Aorta (tissue), 5 donors: ENCODE measurements at places on chromosomes 13 and 19. TPM values are rescaled to one million over a fixed set of nuclear protein-coding genes. Genes with fewer than 3 reads are reported as not detected.

GRCh38 chr13:45807520-45808099 is 43.9 kb downstream of the SIAH3 start:
- DNase-seq = no peak

- no peak for DNase-seq
Measured at GRCh38 chr19:34220472-34221063, 33.8 kb upstream of the GARRE1 start.

GRCh38 chr13:21777166-21777565 is 106.3 kb downstream of the FGF9 start:
- no peak for DNase-seq

DNA sequence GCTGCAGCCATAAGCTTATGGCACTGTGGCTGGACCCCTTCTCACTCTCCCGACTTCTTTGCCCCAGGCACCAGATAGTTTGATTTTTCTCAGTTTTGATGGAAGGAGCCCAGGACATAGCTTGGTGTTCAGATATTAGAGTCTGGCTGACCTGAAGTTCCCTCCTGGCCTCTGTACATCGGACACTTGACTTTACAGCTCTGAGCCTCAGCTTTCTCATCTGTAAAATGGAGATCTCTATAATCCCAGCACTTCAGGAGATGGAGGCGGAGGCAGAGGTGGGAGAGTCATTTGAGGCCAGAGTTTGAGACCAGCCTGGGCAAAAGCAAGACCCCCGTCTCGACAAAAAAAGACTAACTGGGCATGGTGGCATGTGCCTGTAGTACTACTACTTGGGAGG is 909 bp downstream of the CC2D1A start:
- DNase-seq = no peak

PARP4 gene
- 35.2 TPM for total RNA-seq

DNA sequence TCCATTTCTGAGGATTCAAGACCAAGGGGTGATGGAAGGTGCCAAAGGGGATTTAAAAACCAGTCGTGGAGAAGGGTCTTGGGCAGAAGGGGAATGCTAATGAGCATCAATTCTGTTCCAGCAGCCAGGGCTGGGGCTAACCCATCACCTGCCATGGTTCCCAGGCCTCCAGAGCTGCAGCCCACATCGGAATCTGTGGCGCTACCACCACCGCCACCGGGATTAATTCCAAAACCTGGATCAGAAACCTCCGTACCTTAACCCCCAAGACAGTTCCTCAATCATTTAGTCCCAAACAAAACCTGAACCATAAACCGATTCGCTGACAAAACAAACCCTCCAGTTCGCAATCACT is 583 bp downstream of the ZNF615 start:
- DNase-seq = no peak

- no peak for DNase-seq
Measured at GRCh38 chr13:77459592-77459991, 75.9 kb upstream of the SCEL start.

GRCh38 chr19:14115756-14116155 is 1.8 kb downstream of the PRKACA start:
- DNase-seq = no peak

- no peak for DNase-seq
Measured at GRCh38 chr13:111027458-111028439, 87.4 kb upstream of the ARHGEF7 start.

MAP4K1 gene
- total RNA-seq = 7.3 TPM

SOX1 gene
- not detected for total RNA-seq

DNA sequence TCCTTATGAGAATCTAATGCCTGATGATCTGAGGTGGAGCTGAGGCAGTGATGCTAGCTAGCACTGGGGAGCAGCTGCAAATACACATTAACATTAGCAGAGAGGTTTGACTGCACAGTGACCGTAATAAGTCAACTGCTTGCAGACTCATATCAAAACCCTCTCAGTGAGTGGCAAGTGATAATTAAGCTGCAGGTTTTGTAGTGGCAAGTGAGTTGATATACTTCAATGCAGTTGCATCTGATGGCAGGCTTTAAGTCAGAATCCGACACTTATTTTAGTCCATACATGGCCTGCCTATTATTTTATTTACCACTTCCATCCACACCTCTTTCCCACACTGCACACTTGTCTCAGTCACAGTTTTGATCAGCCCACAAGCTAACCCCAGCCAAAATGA is 209.2 kb upstream of the IRS2 start:
- DNase-seq = no peak

CCDC159 gene
- total RNA-seq = 18.0 TPM

DNA sequence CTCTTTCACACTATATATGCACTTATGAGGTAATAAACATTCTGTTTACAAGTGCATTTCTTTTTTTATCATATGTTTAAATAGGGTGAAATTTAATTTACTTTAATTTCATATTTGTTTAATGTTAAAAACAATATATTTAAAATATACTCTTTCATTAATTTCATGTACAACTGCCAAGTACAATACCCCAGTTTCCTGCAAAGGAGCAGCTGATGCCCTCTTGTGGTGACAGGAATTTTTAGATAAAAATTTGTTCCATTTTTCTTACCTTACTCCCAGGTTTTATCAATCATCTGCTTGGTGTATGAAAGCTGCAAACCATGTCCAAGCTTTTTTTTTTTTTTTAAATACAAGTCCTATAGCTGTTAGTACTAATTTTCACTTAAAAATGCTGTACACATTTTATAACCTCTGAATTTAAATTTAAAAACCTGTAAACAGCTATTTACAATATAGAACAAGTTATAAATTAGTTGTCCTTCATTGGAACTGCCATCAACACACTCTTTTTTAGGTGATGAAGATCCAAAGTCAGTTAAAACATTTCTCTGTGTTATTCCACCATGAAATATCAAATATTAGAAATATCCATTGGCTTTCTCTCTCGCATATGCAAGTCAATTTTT is 4.9 kb downstream of the PCDH20 start:
- no peak for DNase-seq

- no peak for DNase-seq
Measured at GRCh38 chr13:28299916-28300315, 161.6 kb downstream of the PAN3 start.

GRCh38 chr19:34475026-34475974 is 6.3 kb upstream of the WTIP start:
- no peak for DNase-seq

KCTD15 gene
- total RNA-seq = 45.6 TPM

DNA sequence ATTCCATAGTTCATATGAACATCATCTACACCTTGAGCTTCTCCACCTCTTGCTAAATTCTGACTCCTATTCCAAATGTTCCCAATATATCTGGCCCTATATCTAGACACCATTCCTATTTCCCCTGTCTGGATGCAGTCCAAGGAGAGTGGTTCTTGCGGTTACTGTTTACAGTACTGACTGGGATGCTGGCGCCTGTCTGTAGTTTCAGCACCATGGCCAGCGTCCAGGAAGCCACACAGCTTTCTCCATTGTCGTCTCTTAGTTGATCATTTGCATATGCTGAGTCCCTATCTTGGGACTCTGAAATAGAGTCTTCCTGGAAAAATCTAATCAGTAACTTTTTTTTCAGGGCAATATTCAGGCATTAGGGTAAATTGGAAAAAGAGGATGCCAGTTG is 14.9 kb downstream of the LAIR2 start:
- DNase-seq = no peak

GRCh38 chr19:15107061-15108010 is at the start of gene SYDE1:
TSS of gene SYDE1 (plus strand) at chr19:15107401. CDS start at chr19:15107434, 33 bp downstream.
- DNase-seq = peak; percentile 88

- no peak for DNase-seq
Measured at GRCh38 chr19:4279267-4279529, 132 bp downstream of the SHD start.

ELSPBP1 gene
- total RNA-seq = not detected

ZAR1L gene
- total RNA-seq = not detected

DNA sequence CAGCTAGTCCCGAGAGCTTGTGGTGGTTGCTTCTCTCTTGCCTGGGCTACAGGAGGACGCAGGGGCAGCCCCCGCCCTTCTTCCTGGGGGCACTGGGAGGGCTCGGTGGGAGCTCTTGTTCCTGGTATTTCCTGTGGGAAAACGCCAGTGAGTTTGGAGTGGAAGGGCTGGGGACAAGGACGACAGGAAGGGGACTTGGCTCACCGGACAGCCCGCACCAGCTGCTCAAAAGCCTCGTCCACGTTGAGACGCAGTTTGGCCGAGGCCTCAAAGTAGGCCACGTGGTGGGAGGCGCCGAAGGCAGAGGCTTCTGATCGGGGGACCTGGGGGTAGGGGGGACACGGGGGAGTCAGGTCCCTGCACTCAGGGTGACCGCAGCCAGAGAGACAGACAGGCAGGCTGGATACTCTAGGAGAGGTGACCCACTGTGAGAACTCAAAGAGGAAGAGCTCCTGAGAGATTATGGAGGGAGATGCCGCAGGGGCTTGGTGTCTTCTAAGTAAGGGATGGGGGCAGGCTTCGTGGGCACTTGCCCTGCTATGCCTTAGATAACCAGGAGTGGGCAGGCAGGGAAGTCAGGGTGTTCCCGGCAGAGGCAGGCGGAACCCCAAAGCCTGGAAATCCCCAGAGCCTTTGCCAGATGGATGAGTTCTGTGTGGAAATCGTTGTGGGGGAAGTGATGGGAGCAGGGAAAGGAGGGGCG is 4.3 kb downstream of the RRAS start:
- no peak for DNase-seq

ERFL gene
- total RNA-seq = 0.81 TPM

ZNF439 gene
- 9.4 TPM for total RNA-seq

- no peak for DNase-seq
Measured at GRCh38 chr19:1144741-1145140, 29.3 kb downstream of the SBNO2 start.

DNA sequence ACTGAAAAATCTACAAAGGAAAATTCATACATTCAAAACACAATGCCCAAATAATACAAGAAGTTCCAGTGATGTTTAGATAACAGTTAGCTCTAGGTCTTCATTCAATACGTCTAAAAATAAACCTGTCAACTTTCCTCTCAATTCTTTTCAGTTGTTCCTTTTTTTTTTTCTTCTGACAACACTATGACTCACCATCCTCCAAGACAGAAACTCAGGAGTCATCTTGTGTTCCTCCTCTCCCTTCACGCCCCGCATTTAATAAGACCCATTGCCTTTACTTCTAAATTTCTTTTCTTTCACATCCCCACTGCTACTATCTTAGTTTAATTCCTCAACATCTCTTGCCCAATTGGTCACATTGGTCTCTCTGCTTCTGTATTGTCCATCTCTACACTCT is 759.9 kb downstream of the GPC5 start:
- DNase-seq = no peak

CPB2 gene
- total RNA-seq = not detected

CFAP97D2 gene
- total RNA-seq = not detected

DNA sequence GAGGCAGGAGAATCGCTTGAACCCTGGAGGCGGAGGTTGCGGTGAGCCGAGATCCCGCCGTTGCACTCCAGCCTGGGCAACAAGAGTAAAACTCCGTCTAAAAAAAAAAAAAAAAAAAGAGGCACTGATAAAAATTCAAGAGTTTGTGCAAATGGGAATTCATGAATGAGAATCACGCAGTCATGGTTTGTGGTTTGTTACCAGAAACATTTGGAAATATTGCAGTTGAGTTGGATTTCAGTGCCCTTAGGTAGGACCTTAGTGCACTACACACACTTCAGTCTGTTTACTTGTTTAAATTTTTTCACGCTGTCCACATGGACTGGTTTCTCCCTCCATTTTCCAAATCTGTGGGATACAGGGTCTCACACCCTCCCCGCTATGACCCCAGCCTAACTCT is 28.4 kb downstream of the ZNF844 start:
- DNase-seq = no peak

KIR3DL2 gene
- not detected for total RNA-seq

GRCh38 chr13:28494778-28495537 is at the start of gene FLT1:
TSS of gene FLT1 (minus strand) at chr13:28495128. CDS start at chr13:28494843, 285 bp downstream.
- peak; percentile 56 for DNase-seq

ZNF430 gene
- 13.5 TPM for total RNA-seq

DNA sequence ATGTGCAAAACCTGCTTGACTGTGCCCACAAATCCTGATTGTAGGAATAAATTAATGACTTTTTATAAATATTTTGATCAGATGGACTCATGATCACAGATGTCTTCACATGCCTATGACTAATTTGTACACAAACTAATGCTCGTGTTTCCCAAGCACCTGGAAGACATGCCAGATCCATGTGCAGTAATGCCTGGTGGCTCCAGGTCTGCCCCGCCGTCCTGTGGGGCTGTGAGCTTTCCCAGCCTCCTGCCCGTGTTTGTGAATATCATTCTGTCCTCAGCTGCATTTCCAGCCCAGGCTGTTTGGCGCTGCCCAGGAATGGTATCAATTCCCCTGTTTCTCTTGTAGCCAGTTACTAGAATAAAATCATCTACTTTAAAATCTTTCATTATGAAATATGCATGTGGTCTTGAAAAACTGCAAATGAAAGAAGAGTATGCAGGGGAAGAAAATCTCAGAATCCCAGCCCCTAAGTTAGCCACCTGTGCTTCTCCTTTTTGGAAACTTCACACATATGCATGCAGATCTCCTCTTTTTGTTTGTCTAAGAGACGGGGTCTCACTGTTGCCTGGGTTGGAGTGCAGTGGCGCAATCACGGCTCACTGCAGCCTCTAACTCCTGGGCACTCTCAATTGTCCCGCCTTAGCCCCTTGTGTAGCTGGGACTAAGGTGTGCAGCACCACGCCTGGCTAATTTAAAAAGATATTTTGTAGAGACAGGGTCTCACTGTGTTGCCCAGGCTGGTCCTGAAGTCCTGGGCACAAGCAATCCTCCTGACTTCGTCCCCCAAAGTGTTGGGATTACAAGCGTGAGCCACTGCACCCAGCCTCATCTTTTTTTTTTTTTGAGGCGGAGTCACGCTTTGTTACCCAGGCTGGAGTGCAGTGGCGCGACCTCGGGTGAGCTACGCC is 6.2 kb downstream of the RPL28 start:
- DNase-seq = no peak

PET100 gene
- total RNA-seq = 81.2 TPM

DNA sequence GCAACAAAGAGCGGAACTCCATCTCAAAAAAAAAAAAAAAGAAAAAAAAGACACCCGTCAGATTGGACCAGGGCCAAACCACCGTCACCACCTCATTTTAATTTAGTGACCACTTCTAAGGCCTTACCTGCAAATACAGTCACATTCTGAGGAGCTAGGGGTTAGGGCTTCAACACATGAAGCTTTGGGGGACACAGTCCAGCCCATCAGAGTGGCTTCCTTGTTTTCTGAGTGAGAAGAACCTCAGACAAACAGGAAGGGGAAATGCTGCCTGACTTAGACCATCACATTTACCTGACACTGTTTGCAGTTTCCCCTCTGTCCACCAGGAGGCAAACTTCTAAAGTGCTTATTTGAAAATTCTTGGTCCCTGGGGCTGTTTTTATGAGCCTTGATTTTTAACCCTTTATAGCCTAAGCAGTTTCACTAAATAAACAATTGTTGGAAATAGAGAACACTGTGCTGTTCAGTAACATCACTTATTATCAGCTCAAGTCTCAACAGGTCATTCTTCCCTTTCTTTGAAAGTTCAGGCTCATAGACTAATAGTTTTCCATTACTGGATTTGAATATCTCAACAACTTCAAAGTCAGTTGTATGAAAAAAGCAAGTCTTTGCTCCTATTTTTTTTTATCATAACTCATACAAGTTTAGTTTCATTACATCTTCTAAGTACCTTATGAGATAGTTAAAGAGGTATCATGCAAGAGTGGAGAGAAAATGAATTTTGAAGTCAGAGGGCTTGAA is 74.9 kb upstream of the WASF3 start:
- DNase-seq = peak; percentile 65
